ENCODE measurements at places on chromosomes 3 and 15. TPM values are rescaled to one million over a fixed set of nuclear protein-coding genes. Genes with fewer than 3 reads are reported as not detected.

DNA sequence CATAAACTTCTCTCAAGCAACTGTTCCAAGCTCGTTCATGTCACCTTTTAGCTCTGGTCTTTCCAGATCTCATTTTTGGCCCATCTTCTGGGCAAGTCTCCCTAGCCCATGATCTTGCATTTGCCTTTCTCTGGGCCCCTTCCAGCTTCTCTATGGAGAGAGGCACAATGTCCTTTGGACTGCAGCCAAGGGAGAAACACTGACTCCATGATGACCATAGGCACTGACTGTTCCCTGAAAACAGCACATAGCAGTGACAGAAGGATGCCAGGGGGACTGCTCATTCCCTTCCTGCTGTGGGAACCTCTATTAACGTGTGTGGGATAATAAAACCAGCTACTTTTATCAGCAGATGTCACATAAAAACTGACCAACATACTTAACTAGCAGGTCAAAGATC is 60.3 kb downstream of the STRIT1 start:
- H3K27me3 ChIP-seq, result no peaks in the 10 kb centered on the region
- no peak overlapping the region for H3K27ac ChIP-seq
- H3K36me3 ChIP-seq, result no peaks in the 10 kb centered on the region
- peak; percentile 50 for DNase-seq
- peaks cover 4% of the 10 kb centered on the region for H3K4me1 ChIP-seq
- H3K4me3 ChIP-seq, result no peak overlapping the region

The GPR27 gene
- polyA plus RNA-seq, result 1.1 TPM

The COLQ gene
- polyA plus RNA-seq, result 0.62 TPM

DNA sequence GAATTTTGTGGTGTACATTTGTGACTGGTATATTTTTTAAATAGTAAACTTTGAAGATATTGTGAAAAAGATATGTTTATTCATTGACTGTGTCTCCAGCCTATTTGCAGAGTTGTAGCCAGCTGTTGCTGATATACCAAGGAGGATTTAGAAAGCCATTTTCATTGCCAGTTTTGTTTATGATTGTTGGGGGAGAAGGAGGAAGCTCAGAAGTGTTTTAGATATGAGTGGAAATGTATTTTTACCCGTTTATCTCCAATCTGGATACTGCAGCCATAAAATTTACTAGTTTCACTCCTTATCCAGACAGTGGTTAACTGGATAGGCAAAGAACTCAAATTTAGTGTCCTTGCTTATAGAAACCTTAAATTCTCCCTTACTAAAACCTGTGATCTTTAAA is 18.8 kb downstream of the ATP11B start:
- no peak for DNase-seq
- no peak overlapping the region for H3K4me3 ChIP-seq

GRCh38 chr15:52819253-52819652 is 29.1 kb upstream of the ONECUT1 start:
- H3K4me3 ChIP-seq, result no peak overlapping the region
- no peak for DNase-seq
- no peak overlapping the region for H3K27ac ChIP-seq
- H3K27me3 ChIP-seq, result no peaks in the 10 kb centered on the region
- H3K36me3 ChIP-seq, result no peaks in the 10 kb centered on the region

The SLC27A2 gene
- 0.61 TPM for polyA plus RNA-seq

- H3K36me3 ChIP-seq, result no peaks in the 10 kb centered on the region
- H3K27ac ChIP-seq, result no peak overlapping the region
- H3K27me3 ChIP-seq, result no peaks in the 10 kb centered on the region
- H3K4me3 ChIP-seq, result no peak overlapping the region
- no peaks in the 10 kb centered on the region for H3K4me1 ChIP-seq
- no peak for DNase-seq
Measured at GRCh38 chr3:192577271-192577670, 150.1 kb downstream of the FGF12 start.

DNA sequence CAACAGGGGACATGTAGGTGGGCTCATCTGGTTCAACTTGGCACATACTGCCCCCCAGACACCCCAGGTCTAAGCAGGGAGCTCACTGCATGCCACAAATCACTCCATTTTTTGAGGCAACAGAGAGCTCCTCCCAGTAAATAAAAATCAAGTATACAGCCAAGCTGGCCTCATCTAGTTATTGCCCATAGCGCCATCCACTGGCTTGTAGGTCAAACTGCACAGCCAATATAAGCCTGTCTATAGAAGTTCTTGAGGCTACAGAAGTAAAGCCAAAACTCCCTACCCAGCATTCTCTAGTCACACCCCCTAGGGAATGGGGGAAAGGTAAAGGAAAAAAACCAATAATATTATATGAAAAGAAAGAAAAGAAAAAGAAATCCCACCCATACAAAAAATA is 453.7 kb downstream of the ZNF385D start:
- H3K4me1 ChIP-seq, result peaks cover 8% of the 10 kb centered on the region
- H3K36me3 ChIP-seq, result no peaks in the 10 kb centered on the region
- no peak overlapping the region for H3K27ac ChIP-seq
- DNase-seq, result no peak
- no peak overlapping the region for H3K4me3 ChIP-seq

DNA sequence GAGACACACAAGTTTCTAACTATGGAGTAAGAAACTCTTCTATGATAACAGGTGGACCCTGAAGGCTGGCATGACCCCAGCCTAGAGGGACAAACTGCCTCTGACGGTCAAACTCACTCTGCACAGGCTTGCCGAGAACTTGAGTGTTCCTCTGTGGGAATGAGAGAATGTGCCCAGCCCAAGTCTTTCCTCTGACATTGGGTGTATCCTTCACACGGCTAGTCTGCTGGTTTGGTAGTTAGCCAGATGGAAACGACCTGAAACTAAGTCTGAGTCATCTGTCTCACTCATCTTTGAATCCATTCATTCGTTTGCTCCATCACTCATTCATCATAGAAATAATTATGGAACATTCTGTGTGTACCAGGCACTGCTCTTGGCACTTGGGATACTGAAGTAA is 198.4 kb downstream of the ATP10A start:
- no peak overlapping the region for H3K4me3 ChIP-seq
- no peak overlapping the region for H3K27ac ChIP-seq
- peaks cover under 1% of the 10 kb centered on the region for H3K4me1 ChIP-seq

DNA sequence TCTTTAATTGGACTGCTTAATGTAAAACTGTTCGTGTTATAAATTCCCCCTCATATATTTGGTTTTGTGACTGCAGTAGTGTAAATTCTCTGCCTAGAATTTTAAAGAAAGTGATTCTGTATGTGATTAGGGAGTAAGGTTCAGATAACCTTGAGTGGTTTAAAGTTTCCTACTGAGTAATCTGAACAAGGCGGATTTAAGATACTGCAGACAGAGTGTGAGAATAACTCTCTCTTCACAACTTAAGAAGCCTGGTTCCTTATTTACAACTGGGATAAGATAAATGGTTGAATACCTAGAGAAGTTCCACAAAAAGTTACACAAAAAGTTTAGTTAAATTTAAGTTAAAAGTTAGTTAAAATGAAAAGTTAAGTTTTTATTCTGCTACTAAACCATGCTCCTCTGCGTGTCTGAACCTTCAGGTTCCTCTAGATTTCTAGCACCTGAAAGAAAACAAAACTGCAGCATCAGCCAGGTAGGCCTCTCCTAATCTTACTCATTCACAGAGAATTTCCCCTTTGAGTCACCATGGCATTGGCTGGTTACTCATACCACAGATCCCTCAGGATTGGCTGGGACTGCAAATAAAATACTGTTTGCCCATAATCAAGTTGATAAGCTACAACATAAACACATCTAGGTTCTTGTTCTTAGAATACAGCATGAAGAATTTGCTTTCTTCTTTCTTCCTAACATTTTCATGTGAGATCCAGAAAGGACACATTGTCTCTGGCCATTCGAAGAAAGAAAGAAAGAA is at the start of gene ARL14:
ARL14 (plus strand) TSS at position 614 of the 757 bp plus-strand sequence. CDS start 187 bp downstream, outside the sequence.
- no peaks in the 10 kb centered on the region for H3K27me3 ChIP-seq
- peak; percentile 39 for DNase-seq
- H3K4me3 ChIP-seq, result peak within 1 kb of the TSS; percentile 35
- peak within 1 kb of the TSS; percentile 75 for H3K27ac ChIP-seq
- no peaks in the 10 kb centered on the region for H3K36me3 ChIP-seq

The KLHDC8B gene
- polyA plus RNA-seq, result 37.7 TPM

The GHSR gene
- polyA plus RNA-seq, result not detected

DNA sequence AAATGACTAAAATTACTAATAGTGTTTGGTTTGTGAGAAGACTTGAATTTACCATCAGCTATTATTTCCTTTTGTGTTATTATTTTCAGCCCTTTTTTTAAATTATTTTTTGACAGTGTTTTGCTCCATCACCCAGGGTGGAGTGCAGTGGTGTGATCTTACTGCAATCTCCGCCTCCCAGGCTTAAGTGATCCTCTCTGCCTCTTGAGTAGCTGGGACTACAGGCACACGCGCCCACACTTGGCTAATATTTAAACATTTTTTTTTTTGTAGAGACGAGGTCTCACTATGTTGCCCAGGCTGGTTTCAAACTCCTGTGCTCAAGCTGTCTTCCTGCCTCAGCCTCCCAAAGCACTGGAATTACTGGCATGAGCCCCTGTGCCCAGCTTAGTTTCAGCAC is 31.7 kb upstream of the UTS2B start:
- no peaks in the 10 kb centered on the region for H3K27me3 ChIP-seq
- peaks cover under 1% of the 10 kb centered on the region for H3K4me1 ChIP-seq
- no peak for DNase-seq
- H3K36me3 ChIP-seq, result peaks cover 73% of the 10 kb centered on the region
- no peak overlapping the region for H3K4me3 ChIP-seq
- no peak overlapping the region for H3K27ac ChIP-seq

DNA sequence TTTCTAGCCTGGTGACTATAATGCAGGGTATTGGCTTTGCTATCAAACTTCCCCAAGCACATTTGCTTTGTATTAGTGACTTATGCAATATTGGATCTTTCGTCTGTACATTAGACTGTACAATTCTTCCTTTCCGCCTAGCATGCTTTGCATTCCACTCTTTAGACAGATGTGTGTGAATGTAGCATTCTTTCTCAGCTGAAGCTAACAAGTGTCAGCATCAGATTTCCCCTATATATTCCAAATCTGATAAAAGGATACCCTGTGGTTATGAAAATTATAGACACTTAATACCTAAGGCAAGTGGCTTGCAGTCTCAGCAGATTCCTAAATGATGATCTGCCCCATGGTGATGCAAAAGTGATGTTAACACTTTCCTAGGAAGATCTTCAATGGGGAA is 360.1 kb downstream of the CNTN4 start:
- H3K4me1 ChIP-seq, result no peaks in the 10 kb centered on the region
- no peaks in the 10 kb centered on the region for H3K36me3 ChIP-seq
- no peaks in the 10 kb centered on the region for H3K27me3 ChIP-seq
- H3K27ac ChIP-seq, result no peak overlapping the region
- H3K4me3 ChIP-seq, result no peak overlapping the region
- DNase-seq, result no peak

- H3K27me3 ChIP-seq, result no peaks in the 10 kb centered on the region
- H3K27ac ChIP-seq, result peak overlapping the region; percentile 49
- DNase-seq, result peak; percentile 39
- no peak overlapping the region for H3K4me3 ChIP-seq
Measured at GRCh38 chr3:193910886-193911738, 224.8 kb upstream of the HES1 start.

- H3K36me3 ChIP-seq, result no peaks in the 10 kb centered on the region
- no peaks in the 10 kb centered on the region for H3K27me3 ChIP-seq
- no peaks in the 10 kb centered on the region for H3K4me1 ChIP-seq
- H3K4me3 ChIP-seq, result no peak overlapping the region
- no peak for DNase-seq
Measured at GRCh38 chr3:32261545-32261944, 23.1 kb downstream of the CMTM8 start.

DNA sequence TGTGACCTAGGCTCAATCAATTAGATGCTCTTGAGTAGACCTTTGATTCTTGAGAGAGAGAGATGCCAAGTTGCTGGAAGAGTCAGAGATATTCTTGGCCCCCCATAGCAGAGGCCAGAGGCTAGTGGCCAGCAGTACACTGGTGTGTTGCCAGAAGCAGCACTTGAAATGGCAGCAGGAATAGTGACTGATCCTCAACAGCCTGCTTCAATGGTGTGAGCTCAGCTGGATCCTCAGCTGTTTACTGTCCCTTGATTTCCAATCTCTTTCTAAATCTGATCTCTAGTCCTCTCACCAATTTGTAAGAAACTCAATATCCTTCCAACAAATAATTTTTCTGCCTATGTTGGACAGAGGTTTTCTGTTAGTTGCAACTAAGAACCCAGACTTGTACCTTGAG is 170.3 kb upstream of the CCDC54 start:
- H3K27ac ChIP-seq, result no peak overlapping the region
- no peaks in the 10 kb centered on the region for H3K27me3 ChIP-seq
- no peak overlapping the region for H3K4me3 ChIP-seq
- H3K4me1 ChIP-seq, result peaks cover 30% of the 10 kb centered on the region

The SHC4 gene
- 0.46 TPM for polyA plus RNA-seq

The IL17RD gene
- polyA plus RNA-seq, result 0.45 TPM

GRCh38 chr3:19543212-19543841 is 390.7 kb downstream of the EFHB start:
- DNase-seq, result peak; percentile 57
- H3K27me3 ChIP-seq, result no peaks in the 10 kb centered on the region
- H3K36me3 ChIP-seq, result no peaks in the 10 kb centered on the region
- H3K27ac ChIP-seq, result no peak overlapping the region

GRCh38 chr3:36907911-36908646 is 36.8 kb downstream of the TRANK1 start:
- H3K4me1 ChIP-seq, result peaks cover 22% of the 10 kb centered on the region
- no peaks in the 10 kb centered on the region for H3K27me3 ChIP-seq
- H3K27ac ChIP-seq, result peak overlapping the region; percentile 84
- H3K36me3 ChIP-seq, result no peaks in the 10 kb centered on the region

- H3K27ac ChIP-seq, result no peak overlapping the region
- no peaks in the 10 kb centered on the region for H3K36me3 ChIP-seq
- no peaks in the 10 kb centered on the region for H3K4me1 ChIP-seq
- H3K4me3 ChIP-seq, result no peak overlapping the region
- no peak for DNase-seq
Measured at GRCh38 chr3:171591070-171591469, 130.9 kb upstream of the TNIK start.

- DNase-seq, result peak; percentile 23
- peaks cover 9% of the 10 kb centered on the region for H3K4me1 ChIP-seq
- H3K27ac ChIP-seq, result no peak overlapping the region
Measured at GRCh38 chr3:181851063-181851462, 139.3 kb downstream of the SOX2 start.

The MYRIP gene
- polyA plus RNA-seq, result 6.0 TPM

GRCh38 chr3:52527039-52527731 is 6.5 kb downstream of the NT5DC2 start:
- H3K4me3 ChIP-seq, result no peak overlapping the region
- DNase-seq, result no peak
- no peaks in the 10 kb centered on the region for H3K27me3 ChIP-seq
- H3K36me3 ChIP-seq, result peaks cover 58% of the 10 kb centered on the region

The SLC26A6 gene
- 14.8 TPM for polyA plus RNA-seq

The LYZL4 gene
- polyA plus RNA-seq, result not detected

The IL16 gene
- polyA plus RNA-seq, result 10.2 TPM

The DPPA2 gene
- not detected for polyA plus RNA-seq

- no peaks in the 10 kb centered on the region for H3K27me3 ChIP-seq
- no peak overlapping the region for H3K4me3 ChIP-seq
- no peak overlapping the region for H3K27ac ChIP-seq
- no peaks in the 10 kb centered on the region for H3K4me1 ChIP-seq
- no peaks in the 10 kb centered on the region for H3K36me3 ChIP-seq
Measured at GRCh38 chr3:84136425-84136824, 822.4 kb upstream of the CADM2 start.

- no peaks in the 10 kb centered on the region for H3K27me3 ChIP-seq
- no peak for DNase-seq
- H3K4me1 ChIP-seq, result no peaks in the 10 kb centered on the region
Measured at GRCh38 chr3:171204942-171205341, 178.4 kb upstream of the SLC2A2 start.

The TMC3 gene
- polyA plus RNA-seq, result not detected

The NEK4 gene
- polyA plus RNA-seq, result 6.3 TPM

All from stomach (tissue), 19 donors.